ENCODE measurements at places on chromosomes 2 and 18.

DNA sequence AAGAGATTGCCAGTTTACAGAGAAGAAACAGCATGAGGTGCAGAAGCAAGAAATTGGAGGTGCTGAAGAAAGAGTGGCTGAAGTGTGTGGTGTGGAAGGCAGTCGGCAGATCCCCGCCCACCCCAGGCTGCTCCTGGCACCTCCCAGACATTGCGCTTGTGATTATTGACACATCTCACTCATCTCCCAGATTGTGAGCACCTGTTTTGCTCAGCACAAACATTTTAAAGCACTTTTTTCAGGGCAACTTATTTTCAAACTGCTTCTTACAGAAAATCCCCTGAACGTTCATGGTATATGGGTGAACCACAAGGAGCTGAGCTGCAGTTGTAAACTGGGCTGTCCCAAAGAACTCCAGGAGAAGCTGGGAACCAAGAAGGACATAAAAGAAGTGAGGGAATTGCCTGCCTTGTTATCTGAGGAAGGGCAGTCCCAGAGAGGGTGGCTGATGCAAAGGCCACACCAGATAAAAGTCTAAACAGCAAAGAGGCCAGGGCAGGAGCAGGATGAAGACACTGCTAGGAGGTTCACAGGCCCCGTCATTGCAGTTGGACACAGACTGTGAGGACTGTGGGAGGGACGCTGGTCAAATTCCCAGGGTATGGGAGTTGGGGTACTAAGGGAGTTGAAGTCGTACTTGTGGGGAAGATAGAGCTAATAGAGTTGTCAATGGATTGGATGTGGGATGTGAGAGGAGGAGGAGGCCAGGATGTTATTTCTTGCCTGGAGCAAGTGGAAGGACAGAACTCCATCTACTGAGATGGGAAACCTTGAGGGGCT lies 65.1 kb downstream of the INPP4A start:
- no peak for DNase-seq

DNA sequence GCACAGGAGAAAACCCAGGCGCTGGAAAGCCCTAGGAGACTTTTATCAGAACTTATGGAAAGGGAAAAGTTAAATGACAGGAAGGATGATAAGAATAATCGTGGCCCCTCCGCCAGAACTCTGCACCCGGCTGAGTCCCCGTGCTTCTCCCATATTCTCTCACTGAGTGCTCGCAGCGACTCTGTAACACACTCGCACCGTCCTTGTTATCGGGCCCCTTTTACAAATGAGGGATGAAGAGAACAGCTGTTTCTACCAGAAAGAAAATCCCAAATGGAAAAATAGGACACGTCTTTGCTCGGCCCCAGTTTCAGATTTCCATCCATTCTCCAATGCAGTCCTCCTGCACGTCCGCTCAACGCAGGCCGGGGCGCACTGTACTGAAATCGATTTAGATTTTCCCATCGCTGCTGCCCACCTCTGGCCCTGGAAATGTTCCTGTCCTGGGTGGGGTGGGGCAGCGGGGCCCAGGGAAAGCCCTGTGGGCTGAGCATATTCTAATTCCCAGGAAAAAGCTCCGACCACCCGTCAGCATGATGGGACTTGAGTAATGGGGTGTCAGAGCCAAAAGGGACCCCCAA lies 66.4 kb downstream of the KCNF1 start:
- no peak for DNase-seq

DNA sequence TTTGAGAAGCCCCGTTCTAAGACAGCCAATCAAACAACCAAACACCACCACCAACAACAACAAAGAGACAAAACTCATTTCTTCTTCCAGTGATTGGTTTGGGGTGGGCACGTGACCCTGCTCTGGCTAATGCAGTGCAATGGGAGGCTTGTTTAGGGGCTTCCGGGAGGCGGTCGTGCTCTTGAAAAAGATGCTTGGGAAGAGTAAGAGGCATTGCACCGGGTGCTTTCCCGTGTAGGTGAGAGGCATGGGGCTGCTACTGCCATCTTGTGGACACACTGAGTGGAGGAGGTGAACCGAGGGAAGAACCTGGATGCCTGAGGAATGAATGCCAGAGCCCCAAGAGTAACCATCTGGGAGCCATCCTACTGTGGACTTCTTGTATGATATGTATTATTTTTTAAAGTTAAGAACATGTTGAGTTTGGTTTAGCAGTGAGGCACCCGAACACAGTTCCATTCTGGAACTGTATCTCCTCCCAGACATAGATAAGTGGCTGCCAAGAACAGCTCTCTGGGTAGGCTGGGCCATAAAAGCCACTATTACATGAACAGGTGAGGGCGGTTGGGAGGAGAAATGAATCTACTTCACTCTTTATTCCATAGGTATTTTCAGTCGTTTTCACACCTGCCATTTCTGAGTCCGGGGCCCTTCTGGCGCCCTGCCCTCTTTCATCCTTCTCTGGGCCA lies 19.1 kb upstream of the ARHGAP25 start:
- peak; percentile 91 for DNase-seq

- DNase-seq, result no peak
Observed at GRCh38 chr18:26255695-26256622, 29.7 kb downstream of the TAF4B start.

DNA sequence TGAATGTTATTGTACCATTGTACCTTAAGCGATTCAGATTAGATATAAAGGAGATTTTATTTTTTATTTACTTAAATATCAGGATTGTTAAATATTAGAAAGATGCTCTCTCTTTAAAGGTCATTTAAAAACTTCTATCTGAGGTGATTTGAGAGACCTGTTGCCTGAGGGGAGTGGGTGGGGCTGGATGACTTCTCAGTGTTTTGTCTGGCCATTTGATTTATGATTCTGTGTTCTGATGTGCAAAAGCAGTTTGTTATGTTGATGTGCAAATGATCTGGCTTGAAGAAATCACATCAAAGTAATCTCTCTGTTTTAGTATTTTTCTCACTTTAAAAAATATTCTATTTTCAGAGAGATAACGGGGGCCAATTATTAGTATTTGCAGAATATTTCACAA lies 370.8 kb downstream of the NUP35 start:
- DNase-seq, result peak; percentile 46

- DNase-seq, result no peak
Observed at GRCh38 chr2:203797276-203797675, 70.3 kb upstream of the CTLA4 start.

Data from ELF-1 (cell line).